ENCODE measurements at places on chromosomes 4 and X. TPM values are rescaled to one million over a fixed set of nuclear protein-coding genes. Genes with fewer than 3 reads are reported as not detected.
A peak's percentile ranks its signal among the peaks of the same experiment; 100 is the strongest.

The NXF2 gene
- not detected for total RNA-seq

DNA sequence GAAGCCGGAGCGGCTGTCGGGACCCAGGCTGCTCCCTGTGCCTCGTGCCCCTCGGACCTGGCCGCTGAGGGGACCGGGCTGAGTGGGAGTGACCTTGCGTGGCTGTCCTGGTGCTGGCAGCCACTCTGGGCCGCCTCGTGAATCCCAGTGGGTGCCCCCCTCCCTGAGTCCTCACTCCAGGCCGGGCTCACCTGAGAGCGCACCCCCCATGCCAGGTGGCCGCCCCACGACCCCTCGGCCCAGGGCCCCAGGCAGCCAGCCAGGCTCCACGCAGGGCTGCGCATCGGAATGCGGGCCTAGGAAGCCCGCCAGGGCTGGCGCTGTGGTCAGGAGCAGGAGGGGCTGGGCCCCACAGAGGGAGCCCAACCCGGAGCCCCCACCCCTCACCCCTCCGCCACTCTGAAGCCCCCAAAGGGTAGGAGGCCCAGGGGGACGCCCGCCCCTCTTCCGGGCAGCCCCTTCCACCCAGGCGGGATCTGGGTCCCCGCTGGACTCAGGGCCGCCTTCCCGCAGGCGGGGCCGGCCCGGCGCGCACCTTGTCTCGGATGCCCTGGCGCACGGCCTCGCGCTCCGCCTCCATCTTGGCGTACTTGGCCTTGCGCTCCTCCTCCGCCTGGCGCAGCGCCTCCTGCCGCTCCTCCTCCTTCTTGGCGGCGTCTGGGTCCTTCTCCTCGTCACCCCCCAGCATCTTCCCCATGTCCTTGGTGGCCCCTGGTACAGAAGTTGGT lies 33.9 kb downstream of the CPLX1 start:
- peaks cover 34% of the 10 kb centered on the region for H3K27me3 ChIP-seq
- H3K4me3 ChIP-seq, result peak overlapping the region; percentile 77
- no peaks in the 10 kb centered on the region for H3K36me3 ChIP-seq
- DNase-seq, result peak; percentile 63
- no peak overlapping the region for H3K27ac ChIP-seq
- peaks cover 31% of the 10 kb centered on the region for H3K4me1 ChIP-seq

- H3K4me3 ChIP-seq, result no peak overlapping the region
- H3K27me3 ChIP-seq, result peaks cover 77% of the 10 kb centered on the region
- DNase-seq, result no peak
- no peaks in the 10 kb centered on the region for H3K4me1 ChIP-seq
- H3K36me3 ChIP-seq, result no peaks in the 10 kb centered on the region
Measured at GRCh38 chrX:100747703-100748102, 15.8 kb upstream of the SYTL4 start.

GRCh38 chr4:1515763-1516162 lies 109.5 kb upstream of the NKX1-1 start:
- H3K27ac ChIP-seq, result no peak overlapping the region
- H3K4me1 ChIP-seq, result no peaks in the 10 kb centered on the region
- peaks cover 6% of the 10 kb centered on the region for H3K27me3 ChIP-seq
- no peak for DNase-seq

DNA sequence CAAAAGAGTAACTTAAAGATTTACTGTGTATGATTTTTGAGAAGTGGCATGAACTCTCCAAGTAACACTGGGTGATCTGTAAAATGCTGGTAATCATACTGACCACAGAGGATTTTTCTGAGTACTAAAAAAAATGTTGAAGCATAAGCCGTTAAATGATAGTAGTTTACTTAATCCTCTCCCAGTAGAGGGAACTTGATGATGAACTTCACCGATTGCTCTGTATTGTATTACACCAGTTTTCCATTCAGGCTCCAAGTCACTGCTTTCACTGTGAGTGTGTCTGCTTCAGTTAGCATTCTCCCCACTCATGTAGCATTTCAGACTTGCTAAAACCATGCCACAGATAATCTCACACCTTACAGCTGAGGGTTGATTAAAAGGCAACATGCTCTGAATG lies 294.1 kb downstream of the GBA3 start:
- no peak overlapping the region for H3K4me3 ChIP-seq
- no peak overlapping the region for H3K27ac ChIP-seq
- no peaks in the 10 kb centered on the region for H3K4me1 ChIP-seq

All from activated T-cell treated with anti-CD3 and anti-CD28 coated beads, Interleukin-2, amount 50 U/mL, for 72 hours (primary cell).